ENCODE measurements at places on chromosomes 5 and 9.

DNA sequence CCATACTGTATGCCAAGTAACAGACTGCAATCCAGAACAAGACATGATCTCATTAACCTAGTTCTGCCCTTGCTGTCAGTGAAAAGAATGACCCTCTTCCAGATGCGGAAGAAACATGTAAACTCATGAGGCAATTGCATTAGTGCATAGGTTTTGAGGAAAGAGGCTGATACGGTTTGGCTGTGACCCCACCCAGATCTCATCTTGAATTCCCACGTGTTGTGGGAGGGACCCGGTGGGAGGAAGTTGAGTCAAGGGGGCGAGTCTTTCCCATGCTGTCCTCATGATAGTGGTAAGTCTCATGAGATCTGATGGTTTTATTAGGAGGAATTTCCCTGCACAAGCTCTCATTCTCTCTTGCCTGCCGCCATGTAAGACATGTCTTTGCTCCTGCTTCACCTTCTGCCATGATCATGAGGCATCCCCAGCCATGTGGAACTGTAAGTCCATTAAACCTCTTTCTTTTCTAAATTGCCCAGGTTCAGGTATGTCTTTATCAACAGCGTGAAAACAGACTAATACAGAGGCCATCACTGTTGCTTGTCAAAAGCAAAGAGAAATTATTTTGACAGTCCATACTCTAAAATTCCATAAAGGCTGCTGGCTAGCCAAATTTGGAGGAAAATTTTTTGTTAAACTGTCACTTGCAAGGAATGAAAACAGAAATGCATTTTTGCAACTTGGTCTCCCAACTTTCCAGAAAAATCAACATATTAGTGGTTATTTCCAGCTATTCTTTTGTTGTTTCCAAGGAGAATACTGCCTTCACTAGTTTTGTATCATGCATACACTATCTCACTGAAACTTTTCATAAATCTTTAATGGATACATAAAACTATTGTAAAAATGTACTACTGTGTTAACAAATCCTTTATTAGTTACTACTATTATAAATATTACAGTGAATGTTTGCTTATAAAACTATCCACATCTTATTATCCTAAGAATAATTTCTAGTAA is 3.2 kb upstream of the ARL15 start:
- DNase-seq = no peak

GRCh38 chr9:3507395-3508077 is 18.3 kb downstream of the RFX3 start:
- DNase-seq = no peak

- DNase-seq = no peak
These were observed 10.6 kb downstream of the GRIN3A start for GRCh38 chr9:101727612-101728524.

DNA sequence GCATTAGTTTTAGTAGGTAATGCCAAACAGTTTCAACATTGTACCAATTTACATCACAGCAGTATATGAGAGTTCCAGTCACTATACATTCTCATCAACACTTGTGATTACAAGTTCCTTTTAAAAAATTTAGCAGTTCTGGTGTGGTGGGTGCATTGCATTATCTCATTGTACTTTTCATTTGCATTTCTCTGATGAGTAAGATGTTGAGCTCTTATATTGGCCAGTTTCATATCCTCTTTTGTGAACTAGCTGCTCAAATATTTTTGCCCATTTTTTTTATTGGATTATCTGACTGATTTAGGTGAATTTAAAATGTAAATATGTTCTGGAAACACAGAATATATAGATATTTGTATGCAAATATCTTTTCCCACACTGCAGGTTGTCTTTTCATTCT is 160.9 kb upstream of the NR3C1 start:
- no peak for DNase-seq

DNA sequence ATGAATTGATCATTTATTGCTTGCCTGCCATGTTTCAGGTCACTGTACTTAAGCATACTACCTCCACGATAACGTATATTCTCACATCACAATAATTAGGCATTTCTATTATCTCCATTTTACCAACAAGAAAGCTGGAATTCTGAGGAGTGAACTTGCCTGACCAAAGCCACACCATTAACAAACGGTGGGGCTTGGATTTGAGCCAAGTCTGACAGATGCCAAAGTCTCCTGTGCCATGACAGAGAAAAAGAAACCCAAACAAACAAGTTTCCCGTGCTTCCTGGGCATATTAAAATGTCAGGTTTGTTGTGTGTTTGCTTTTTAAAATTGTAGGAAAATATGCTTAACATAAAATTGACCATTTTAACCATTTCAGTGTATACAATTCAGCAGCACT is 40.8 kb upstream of the KCNV2 start:
- no peak for DNase-seq

GRCh38 chr5:60821488-60822284 is 22.4 kb downstream of the ELOVL7 start:
- no peak for DNase-seq

GRCh38 chr5:124260921-124261515 is 485.4 kb downstream of the ZNF608 start:
- DNase-seq = no peak

DNA sequence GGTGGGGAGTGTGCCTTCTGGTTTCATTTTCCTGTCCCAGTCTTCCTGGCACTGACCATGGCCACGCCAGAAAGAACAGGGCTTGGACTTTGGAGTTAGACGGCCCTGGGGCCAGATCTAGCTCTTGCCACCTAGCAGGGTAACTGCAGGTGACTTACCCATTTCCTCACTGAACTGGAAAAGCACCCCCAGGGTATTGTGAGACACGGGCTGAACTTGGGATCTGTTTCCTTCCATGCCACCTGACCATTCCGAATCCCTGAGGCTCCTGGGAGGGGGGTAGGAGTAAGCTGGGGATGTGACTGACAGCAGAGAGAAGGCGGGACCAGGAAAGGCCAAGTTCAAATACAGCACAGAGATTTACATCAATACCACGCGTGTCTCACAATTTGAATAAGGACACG is 9.4 kb downstream of the HNRNPAB start:
- DNase-seq = no peak

GRCh38 chr5:38497946-38498345 is 58.5 kb downstream of the LIFR start:
- DNase-seq = no peak

DNA sequence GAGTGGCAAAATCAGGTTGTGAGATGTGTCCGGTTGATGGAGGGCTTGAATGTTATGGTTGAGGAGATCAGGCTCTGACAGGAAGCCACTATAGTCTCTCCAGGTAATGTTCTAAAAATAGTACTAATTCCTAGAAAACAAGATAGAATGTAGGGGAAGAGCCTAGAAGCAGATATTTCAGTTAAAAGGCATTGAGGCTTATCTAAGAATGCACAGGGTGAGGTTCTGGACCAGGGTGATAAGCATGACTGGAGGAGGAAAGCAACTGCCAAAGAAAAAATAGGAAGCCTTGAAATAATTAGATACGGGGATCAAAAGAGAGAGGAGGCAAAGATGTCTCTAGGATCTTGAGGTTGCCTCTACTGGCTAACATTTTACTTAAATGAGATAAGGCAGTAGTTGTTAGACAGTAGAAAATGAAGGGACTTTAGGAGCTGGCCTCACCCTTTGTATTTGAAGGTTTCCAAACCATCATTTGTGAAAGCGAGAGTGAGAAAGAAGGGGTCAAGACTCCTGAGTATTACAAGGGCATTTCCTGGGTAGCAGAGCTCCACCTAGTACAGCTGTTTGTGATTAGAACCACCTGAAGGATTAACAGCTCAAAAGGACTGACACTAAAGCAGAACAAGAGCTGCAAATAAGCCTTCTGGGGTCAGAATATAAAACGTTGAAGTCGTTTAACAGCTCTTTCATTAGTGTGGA is 15.4 kb upstream of the ARL15 start:
- DNase-seq = no peak

DNA sequence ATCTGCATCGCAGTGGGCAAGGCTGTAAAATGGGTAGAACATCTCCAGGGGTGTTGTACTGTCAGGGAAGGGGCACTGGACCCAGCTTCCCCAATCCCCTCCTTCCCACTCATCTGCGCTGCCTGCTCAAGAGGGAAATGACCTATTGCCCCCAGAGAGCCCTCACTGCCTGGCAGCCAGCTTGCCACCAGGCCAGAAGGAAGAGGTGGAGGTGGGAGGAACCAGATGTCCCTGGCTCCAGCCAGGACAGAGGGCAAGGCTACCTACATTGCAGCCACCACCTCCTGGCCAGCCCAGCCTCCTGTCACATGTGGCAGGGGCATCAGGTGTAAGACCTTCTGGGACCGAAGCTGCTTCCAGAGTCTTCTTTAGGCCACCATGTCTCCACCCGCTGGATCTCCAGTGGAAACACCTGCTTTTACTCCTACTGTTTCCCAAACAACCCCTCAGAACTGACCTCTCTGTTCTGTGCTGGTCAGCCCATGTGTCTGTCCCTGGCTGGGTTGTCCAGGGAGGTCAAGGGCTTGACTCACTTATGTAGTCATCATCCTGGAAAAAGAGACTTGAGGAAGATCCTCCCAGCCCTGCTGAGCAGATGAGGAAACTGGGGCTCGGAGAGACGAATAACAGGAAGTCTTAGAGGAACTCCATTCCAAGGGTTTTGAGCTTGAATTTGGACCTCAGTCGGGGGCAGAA is 42.3 kb downstream of the JADE2 start:
- no peak for DNase-seq

DNA sequence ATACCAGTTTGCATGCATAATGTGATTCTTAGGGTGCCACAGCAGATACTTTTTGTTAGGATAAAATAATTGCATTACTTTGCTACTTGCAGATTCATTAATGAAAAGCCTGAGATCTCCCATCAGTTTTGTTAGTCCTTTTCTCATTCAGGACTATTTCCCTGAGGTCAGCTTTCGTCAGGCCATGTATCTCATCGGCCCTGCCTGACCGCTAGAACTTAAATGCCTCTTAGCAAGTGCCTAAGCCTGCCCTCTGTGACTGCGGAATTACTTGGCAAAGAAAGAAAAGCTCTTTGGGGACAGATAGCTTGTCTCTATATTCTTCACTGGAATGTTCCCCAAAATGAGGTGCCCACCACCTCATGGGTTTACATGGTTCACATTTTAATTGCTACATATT is 147.8 kb downstream of the KCTD16 start:
- DNase-seq = no peak

DNA sequence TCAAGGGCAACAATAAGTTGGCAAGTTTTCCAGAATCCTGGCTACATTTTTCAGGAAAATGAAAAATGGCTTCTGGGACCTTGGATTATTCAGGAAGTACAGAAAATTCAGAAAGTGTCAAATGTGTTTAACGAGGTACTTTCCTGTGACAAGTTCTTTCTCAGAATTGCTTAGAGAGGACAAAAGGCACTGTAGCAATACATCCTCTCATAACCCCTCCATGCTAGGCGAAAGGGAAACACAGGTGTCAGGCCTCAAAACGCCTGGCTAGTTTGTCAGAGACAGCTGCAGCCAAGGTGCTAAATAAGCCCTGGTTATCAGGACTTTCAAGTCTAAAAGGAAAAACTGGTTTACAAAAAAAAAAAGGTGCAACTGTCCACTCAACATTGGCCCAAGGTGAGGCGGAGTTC is 115.2 kb downstream of the GNAQ start:
- DNase-seq = no peak

DNA sequence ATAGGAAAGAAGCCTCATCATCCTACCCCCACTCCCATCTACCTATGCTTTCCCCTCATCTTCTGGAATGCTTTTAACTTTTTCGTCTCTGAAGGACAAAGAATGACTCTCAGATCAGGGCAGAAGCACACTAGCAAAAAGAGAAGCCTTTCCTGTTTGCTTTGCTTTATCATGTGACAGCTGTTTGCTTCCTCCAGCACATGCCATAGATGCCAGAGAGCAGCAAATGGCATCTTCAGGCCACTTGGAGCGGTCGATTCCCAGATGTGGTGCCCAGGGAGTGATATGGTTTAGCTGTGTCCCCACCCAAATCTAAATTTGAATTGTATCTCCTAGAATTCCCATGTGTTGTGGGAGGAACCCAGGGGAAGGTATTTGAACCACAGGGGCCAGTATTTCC is 294.8 kb downstream of the GADD45G start:
- DNase-seq = no peak

DNA sequence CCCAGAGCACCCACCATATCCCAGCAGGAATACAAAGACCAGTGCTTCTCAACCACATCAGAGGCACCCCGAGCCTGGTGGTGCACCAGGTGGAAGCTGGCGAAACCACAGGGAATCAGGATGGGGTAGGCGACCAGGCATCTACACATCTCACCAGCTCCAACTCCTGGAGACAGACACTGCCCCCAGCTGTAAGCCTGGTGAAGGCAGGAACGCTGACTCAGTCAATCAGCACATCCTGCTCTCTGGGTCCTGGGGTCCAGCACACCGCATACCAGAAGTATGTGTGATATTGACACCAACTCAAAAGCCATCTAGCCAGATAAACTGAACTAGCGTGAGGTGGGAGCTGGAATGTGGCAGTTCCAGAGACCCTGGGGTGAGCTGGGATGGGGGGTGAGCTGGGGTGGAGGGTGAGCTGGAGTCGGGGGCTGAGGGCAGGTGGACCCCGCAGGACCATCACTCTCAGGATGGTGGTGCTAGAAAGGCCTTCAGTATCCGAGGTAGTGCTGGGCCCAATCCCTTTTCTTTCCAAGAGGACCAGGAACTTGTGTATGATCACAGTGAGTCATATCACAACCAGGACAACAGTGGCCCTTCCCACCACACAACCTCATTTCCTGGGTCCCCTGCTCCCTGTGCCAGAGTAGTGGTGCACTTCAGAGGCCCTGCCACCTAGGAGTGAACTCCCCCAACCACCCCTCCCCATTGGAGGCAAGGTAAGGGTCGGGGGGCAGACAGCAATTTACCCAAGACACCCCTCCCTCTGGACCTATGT is 2.5 kb downstream of the DBN1 start:
- DNase-seq = no peak

GRCh38 chr9:119884438-119884837 is 515.2 kb upstream of the BRINP1 start:
- DNase-seq = no peak

- DNase-seq = no peak
These were observed 259.5 kb downstream of the GRIA1 start for GRCh38 chr5:153749960-153750359.

- no peak for DNase-seq
These were observed 112.2 kb downstream of the FOXD1 start for GRCh38 chr5:73336366-73336765.

DNA sequence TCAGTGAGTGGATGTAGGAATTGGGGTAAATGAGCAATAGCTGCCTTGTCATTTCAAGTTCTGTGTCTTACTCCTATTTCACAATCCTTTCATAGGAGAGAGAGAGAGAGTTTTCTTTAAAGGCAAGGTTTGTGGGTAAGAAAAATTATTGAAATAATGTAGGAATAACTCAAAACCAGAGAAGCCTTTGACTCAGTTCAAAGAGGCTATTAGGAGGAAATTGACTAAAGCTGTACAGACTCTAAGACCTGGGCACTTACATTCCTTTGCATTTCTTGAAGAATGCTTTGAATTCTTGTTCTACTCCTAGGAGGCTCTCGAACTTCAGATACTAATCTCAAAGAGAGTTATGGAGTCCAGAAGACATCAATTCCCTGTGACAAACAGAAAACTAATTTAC is 257.1 kb downstream of the FBXL7 start:
- no peak for DNase-seq
